ENCODE measurements at places on chromosomes 7 and 10.

DNA sequence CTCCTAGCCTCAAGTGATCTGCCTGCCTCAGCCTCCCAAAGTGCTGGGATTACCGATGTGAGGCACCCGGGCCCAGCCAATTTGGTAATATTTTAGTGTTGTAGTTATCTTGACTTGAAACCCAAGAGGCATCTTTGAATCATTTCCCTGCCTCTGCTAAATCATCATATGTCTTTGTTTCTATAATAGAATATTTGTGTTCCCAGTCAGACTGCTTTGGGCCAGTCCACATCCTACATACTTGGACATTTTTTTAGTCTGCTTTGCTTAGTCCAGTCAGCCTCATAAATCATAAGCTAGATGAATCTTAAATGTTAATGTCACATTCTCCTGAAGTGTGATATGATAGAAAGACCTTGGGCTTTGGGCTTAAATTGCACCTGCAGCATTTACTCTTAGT lies 5.9 kb downstream of the STAM start:
- DNase-seq, result no peak

DNA sequence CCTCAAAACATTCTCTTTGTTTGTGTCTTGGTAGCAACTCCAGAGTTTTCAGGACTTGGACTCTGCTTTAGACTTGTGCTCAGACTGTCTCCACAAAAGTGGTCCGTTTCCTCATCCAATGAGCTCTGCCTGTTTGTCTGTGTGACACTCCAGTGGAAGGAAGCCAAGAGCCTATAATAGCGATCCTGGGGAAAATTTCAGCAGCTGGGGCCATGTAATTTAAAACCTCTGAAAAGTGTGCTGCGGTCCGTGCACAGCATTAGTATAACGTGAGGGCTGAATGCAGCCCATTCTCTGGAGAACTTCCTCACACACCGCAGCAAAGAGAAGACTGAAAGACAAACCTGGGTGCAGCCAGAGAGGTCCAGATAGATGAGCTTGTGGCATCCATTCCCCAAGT lies at the start of gene LRRC17:
TSS of gene LRRC17 (plus strand) at position 259 of the 400 bp plus-strand sequence. CDS start 20,914 bp downstream, outside the sequence.
- no peak for DNase-seq

DNA sequence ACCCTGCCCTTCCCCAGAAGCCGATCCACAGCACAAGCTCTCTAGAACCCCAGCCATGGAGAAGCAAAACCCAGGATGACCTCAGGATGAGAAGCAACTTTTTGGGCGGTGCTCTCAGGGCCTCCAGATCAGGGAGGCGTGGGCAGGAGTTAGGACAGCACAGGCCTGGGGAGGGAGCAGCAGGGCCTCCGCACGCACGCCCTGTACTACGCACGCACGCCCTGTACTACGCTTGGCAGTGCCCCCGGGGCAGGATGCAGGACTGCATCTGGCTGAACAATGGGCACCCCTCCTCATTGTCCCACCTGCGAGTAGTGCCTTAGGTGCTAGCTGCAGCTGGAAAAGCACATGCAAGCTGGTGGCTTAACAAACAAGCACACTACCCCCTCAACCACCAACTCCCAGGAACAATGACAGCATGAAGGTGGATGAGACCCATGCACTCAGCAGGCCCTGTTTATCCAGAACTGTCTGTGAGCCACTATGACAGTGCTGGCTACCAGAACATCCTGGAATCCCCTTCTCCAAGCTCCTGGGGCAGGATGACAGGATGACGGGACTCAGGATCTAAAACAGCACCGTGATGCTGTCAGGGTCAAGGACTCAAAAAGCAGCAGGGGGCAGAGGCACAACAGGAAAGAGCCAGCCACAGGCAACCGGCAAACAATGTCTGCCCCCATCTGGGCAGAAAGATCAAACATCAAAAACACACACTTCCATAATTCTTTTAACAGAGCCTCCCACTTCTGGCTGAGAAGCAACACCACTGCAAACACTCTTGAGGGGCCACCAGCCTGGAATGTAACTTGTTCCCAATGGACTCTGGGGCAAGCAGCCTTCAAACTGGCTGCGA lies 11.8 kb downstream of the PODXL start:
- DNase-seq, result no peak

GRCh38 chr10:133249094-133249780 lies 11.6 kb downstream of the VENTX start:
- no peak for DNase-seq

GRCh38 chr7:83210479-83210878 lies 47.8 kb upstream of the PCLO start:
- DNase-seq, result no peak

GRCh38 chr7:152891160-152891621 lies 131.6 kb downstream of the ACTR3B start:
- no peak for DNase-seq

GRCh38 chr10:86945361-86946212 lies 11.8 kb downstream of the MMRN2 start:
- peak; percentile 12 for DNase-seq

GRCh38 chr10:117663750-117664149 lies 121.2 kb downstream of the EMX2 start:
- no peak for DNase-seq

- no peak for DNase-seq
Measured at GRCh38 chr7:154380771-154381170, 328.6 kb downstream of the DPP6 start.

DNA sequence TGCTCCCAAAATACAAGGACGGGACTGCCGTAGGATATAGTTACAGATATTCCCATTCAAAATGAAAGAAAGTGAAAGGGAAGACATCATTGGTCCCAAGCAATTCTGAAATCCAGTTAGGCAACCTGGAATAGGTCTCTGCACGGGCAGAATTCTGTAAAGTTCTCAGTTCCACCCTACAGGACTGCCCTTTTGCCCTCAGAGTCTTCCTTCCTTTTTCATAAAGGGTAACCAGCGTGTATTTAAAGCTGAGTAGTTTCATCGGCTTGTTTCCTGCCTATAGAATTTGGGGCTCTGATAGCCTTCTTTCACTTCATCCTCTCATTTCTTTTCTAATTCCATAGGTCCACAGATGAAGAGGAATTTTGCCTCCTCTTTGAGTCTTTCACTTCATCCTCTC lies 20.0 kb downstream of the COPG2 start:
- DNase-seq, result no peak

DNA sequence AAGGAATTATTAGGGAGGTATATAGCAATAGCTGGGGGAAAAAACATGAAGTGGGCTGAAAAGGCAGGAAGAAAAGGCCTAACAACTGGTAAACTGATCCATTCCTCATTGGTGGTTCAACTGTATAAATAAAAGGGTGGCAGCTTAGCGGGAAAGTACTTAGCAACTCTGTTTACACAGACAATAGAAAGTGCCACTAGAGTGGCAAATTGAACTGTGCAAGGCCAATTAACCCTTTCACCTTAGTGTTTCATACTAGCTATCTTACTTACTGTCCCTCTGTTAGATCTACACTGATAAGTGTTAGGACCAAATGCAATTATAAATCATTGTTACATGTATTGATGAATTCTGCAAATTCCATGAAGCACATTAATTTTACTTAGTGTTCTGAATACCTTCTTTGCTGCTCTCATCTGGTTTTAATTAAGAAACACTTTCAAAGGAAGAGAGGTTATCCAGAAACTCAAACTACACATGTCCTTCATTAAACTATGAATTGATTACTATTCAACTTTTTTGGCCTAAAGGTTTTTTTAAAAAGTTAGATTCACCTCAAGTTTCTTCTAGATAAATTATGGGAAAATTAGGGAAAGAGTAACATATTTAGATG lies 28.0 kb downstream of the DNAJC1 start:
- no peak for DNase-seq

DNA sequence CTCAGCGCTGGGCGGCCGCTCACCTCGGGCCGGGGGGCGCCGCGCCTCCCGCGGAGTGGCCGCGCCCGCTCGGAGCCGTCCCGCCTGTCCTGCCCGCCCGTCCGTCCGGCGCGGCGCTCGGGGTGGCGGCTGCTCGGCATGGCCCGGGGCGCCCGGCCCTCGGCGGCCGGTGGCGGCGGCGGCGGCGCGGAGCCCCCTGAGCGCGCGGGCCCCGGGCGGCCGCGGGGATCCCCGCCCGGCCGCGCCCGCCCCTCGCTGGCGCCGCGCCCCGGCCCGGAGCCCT lies 338 bp downstream of the SDK1 start:
- no peak for DNase-seq

DNA sequence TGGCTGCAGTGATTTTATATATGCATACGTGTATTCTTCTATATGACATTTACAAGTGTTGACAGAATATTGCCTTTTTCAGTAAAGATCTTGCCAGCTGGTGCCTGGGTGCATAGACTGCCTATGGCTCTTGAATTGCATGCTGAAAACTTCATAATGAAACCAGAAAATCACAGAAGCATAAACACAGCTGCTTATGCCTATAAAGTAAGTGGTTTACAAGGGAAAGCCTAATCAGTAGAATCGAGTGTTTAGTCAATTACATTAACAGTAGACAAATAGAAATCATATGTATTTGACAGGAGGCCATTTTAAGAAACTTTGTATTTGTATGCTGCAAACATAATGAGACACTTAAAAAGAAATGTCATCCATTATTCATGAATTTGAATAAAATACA lies 82.5 kb downstream of the TMEM168 start:
- DNase-seq, result no peak

- no peak for DNase-seq
Measured at GRCh38 chr7:77532247-77532646, 4.8 kb upstream of the PTPN12 start.

GRCh38 chr10:45555795-45556194 lies 116.8 kb downstream of the ZFAND4 start:
- no peak for DNase-seq

- no peak for DNase-seq
Measured at GRCh38 chr7:25389489-25390106, 161.3 kb upstream of the NPVF start.

DNA sequence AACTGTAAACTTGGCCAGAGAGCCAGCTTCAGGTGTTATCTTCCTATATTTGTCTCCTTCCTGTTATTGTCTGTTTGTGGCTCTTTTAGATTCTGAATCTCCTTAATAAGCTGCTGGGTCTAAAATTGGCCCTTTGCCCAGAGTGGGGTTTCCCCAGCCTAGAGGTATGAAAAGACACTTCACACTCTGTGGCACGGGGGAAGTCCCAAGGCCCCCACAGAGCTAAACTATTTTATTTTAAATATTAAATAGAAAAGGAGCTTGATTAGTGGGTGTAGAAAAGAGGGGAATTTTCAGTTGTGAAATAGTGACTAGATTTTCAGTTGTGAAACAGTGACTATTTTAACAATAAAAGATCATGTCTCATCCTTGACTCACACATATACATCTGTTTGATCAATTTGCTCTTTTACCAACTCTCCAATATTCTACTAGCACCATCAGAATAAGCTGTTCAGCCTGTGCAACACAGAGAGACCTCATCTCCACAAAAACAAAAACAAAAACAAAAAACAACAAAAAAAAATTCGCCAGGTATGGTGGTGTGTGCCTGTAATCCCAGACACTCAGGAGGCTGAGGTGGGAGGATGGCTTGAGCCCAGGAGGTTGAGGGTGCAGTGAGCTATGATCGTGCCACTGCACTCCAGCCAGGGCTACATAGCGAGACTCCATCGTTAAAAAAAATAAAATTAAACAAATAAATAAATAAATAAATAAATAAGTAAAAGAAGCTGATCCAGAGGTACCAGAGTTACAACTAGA lies 24.9 kb upstream of the ADO start:
- DNase-seq, result peak; percentile 85

DNA sequence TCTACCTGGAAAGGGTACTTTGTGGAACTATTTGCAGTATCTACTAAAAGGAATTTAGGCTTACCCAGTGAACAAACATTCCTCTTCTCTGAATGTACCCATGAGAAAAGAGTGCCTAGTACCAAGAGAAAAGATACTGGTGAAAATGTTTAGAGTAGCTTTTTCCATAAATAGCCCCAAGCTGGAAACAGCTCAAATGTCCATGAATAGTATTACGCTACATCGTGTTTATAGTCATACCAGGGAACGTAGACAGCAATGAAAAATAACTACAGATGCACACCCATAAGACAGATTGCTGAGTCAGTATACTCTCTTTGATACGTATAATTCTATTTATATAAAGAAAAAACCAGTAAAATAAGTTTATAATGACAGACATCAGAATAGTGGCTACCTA lies 285.9 kb downstream of the KLF6 start:
- DNase-seq, result no peak

DNA sequence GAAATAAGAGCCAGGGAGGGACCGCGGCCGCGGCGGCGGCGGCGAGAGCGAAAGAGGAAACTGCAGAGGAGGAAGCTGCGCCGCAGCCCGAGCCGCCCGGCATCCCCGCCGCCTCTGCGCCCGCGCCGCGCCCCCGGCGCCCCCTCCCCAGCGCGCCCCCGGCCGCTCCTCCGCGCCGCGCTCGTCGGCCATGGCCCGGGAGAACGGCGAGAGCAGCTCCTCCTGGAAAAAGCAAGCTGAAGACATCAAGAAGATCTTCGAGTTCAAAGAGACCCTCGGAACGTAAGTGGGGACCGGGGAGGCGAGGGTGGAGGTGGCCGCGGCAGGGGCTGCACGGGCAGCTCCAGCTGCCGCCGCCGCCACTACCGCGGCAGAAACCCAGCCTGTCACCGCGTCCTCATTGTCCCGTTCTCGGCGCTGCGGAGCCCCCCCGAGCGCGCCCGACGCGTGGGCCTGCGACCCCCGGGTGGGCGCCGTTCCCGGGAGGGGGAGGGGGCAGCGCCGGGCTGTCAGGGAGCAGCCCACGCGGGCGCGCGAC lies 351 bp downstream of the CAMK1D start:
- DNase-seq, result no peak

DNA sequence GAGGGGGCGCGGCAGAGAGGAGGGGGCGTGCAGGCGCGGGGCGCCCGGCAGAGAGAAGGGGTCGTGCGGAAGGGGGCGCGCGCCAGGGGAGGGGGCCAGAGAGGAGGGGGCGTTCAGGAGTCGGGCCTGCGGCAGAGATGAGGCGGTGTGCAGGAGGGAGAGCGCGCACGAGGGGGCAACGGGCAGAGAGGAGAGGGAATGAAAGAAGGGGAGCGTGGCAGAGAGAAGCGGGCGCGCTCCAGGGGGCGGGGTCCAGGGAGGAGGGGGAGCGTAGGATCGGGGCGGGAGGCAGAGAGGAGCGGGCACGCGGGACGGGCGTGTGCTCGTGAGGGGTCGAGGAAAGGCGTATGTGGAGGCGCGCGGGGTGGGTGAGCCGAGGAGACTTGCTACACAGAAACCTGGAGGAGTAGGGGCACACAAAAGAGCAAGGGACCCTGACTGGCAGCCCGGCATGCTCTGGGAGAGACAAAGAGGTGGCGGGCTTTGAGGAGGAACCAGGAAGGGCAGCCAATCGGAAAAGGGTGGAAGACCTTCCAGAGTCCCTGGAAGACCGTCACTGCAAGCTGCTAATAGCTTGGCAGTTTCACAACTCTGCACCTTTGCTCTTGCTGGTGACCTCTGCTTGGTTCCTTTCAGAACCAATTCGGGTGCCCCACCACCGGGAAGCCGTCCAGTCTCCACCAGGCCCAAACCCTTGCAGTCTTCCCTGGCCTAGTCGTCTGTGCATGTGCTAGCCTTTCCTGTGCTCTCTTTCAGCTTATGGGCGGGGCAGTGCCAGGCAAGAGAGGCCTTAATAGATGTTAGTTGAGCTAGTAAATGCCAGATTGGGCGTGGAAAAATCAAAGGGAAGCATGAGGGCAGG lies 639 bp downstream of the DYDC2 start:
- no peak for DNase-seq

Measured in activated T-cell treated with anti-CD3 and anti-CD28 coated beads, Interleukin-2, amount 50 U/mL, for 48 hours (primary cell).